ENCODE measurements at places on chromosomes 12 and 14.
A peak's percentile ranks its signal among the peaks of the same experiment; 100 is the strongest.

DNA sequence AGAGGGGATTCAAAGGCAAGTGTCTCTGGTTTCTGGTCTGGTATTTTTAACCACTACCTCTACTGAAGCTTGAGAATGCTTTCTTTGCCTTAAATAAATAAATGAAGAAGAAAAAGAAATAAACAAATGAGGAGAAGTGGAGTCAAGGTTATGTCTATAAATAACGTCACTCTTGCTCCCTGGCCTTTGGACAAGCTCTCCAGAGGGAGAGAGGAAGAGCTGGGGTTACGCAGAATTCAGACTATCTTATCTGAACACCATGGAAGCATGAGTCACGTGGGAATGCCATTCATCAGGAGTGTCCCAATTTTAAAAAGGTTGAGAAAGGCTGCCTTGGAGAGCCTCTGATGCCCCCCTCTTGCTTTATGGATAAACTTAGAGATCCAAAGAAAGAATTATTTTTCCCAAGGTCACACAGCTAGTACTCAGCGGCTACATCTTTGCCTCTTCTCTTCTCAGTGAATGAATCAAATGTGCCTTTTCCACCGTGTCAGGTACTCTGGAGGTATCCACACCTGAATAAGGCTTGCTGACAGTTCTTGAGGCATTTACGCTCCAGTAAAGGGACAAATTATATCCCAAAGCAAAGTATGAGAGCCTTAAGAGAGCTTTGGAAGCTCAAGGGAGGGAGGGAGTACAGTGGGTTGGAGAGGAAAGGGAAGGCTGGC is 12.9 kb upstream of the MSI1 start:
- DNase-seq = no peak

GRCh38 chr12:32501835-32502333 is 102.5 kb downstream of the FGD4 start:
- peak; percentile 81 for DNase-seq

- peak; percentile 95 for DNase-seq
Observed at GRCh38 chr14:51498411-51499227, 153.1 kb upstream of the FRMD6 start.

- no peak for DNase-seq
Observed at GRCh38 chr12:6699989-6700645, 498 bp downstream of the PIANP start.

DNA sequence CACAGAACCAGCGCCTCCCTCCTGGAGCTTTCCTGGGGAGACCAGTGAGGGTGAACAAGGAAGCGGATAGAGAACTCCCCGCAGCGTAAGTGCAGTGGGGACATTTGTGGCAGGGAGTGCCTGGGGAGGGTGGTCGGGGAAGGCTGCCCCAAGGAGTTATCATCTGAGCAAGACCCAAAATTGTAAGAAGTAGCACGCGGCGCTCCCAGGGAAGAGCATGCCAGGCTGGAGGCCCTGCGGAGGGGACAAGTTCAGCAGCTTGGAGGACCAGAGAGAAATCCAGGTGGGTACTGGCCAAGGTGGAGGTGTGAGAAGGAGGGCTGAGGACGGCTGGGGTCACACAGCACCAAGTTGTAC is 46.2 kb upstream of the RIMBP2 start:
- DNase-seq = no peak

DNA sequence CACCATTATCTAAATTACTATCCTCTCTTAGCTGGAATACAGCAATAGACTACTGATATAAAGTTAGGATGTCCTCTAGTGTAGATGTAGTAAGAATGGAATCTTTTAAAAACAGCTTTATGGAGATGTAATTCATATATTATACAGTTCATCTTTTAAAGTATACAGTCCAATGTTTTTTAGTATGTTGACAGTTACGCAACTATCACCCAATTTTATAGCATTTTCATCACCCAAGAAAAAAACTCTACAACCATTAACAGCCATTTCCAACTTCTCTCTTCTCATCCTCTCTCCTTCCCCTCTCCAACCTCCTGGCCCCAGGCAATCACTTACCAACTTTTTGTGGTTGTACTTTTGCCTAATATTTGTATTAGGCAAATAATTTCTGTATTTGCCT is 22.6 kb downstream of the EPYC start:
- DNase-seq = no peak

- no peak for DNase-seq
Observed at GRCh38 chr12:117567644-117568216, 206.3 kb upstream of the NOS1 start.

DNA sequence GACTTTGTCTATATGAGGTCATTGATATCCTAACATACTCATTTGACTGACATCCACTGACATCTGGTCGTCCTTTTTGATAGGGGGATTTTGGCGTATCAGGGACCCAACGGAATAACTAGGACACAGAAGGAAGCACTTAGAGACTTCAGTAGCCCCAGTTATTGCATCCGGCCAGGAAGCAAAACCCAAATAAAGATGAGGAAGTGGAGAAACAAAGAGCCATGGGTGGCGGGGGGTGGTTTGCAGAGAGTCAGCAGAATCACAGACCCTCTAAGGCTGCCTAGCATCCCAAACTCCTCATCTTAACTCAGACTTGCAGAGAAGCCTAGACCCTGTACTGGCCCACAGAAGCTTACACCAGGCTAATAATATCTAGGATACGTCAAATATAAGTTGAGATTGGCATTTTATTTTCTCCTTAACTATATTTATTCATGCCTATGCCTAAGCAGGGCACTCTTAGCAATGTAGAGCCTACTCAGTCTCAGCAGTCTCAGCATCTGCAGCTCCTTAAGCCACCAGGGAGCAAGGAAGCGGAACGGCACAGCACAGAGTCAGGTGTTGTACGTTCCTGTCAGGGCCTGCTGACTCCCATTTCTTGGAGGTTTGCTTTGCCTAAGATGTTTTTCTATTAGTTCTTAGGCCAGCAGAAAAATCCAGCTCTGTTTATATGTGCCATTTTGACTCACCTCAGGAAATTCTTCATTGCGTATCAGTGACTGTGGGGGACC is 45.1 kb downstream of the KCNA1 start:
- no peak for DNase-seq

DNA sequence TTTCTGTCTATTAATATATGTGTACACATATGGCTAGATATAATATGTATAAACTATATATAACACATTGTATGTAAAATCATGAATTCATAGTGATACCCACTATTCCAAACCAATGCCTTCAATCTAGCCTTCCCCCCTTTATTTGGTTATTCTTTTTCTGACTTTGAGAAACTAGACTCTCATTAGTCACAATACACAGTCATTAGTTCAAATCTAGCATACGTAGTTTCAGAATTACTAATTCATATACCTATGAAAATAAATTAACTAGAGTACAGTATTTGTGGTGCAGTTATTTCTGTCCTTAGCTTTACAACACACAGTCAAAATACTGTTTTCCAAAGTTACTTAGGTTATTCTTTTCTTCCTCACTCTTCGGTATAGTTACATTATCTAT is 268.2 kb downstream of the DPF3 start:
- no peak for DNase-seq

- no peak for DNase-seq
Observed at GRCh38 chr14:71905860-71906259, 26.4 kb upstream of the RGS6 start.
